HT1080 (cell line): ENCODE measurements at places on chromosomes 11 and 22. TPM values are rescaled to one million over a fixed set of nuclear protein-coding genes. Genes with fewer than 3 reads are reported as not detected.

IZUMO1R gene
- 0.11 TPM in 1 of 2 replicates, not detected in the other for total RNA-seq

IGF2 gene
- total RNA-seq: 0.24 TPM in 1 of 2 replicates, not detected in the other

GRCh38 chr11:134390706-134391569 lies 21.1 kb downstream of the B3GAT1 start:
- DNase-seq: no peak

- DNase-seq: no peak
These were observed 43.6 kb downstream of the UVRAG start for GRCh38 chr11:75858613-75859012.

GRCh38 chr11:42840176-42840829 lies 471.5 kb upstream of the API5 start:
- no peak for DNase-seq

GRCh38 chr11:31819621-31820437 lies 8.7 kb upstream of the PAX6 start:
- no peak for DNase-seq

DNA sequence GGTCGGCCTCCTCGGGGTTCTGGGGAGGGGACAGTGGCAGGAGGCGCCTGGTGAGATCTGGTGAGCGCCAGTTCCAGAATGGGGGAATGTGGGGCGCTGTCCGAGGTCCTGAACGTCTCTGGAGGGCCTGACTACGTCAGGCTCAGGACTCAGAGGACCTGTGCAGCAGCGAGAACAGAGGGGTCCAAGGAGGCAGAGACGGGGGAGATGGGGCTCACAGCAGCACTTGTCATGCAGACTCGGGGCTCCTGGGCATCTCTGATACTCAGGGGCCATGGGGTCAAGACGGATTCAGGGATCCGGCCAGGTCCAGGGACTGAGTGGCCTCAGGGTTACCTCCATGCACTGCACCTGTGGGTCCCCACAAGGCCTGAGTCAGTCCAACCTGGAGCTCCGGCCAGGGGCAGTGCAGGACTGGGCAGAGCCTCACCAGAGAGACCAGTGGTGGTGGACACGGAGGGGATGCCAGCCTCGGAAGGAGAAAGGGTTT lies 92.2 kb downstream of the BRD1 start:
- no peak for DNase-seq

GRCh38 chr11:97905101-97905500 lies 1115.6 kb upstream of the CNTN5 start:
- no peak for DNase-seq

DNA sequence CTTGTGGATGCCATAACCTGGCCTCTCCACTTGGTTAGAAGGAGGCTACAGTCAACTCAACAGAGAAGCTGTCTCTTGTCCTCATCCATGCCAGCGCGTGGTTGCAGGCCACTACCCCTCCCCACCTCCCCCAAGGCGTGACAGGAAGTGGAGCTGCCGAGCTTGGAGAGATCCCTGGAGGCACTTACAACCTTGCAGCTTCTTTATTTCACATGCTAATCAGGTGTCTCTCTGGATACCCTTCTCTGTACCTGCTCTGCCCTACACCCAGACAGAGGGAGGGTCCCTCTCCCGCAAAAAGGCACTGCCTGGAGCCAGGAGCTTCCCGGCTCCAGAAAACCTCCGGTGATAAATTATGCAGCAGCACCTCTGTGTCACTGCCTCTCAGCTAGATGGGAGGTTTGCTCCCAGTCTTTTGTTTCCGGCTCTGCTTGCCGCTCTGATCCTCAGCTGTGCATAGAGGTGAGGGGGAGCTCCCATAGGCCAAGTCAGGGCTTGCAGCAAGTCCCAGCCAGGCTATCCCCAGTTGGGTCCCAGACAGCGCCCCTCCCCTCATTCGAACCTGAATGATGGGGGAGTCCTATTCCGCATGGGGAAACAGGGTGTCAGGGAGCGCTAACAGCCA lies 5.7 kb downstream of the LRP4 start:
- DNase-seq: no peak

DNA sequence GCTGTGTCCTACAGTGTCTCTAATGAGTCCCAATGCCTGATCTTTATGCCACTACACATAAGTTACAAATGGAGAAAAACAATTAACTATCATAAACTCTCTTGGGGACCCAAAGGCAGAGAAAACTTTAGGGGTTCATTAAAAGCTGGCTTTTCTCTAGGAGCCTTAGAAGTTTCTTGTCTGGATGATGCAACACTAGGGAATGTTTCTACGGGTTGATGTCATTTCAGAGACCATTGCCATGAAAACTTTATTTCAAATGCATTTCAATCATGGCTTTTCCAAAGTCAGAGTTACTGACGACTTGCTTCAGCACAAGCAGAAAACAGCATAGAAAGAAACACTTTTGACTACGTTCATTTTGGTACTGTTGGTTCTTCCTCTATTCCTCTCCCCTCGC lies 8.5 kb upstream of the OR8B12 start:
- no peak for DNase-seq

GRCh38 chr11:89487016-89487415 lies 4.2 kb downstream of the NOX4 start:
- peak; percentile 22 for DNase-seq

DNA sequence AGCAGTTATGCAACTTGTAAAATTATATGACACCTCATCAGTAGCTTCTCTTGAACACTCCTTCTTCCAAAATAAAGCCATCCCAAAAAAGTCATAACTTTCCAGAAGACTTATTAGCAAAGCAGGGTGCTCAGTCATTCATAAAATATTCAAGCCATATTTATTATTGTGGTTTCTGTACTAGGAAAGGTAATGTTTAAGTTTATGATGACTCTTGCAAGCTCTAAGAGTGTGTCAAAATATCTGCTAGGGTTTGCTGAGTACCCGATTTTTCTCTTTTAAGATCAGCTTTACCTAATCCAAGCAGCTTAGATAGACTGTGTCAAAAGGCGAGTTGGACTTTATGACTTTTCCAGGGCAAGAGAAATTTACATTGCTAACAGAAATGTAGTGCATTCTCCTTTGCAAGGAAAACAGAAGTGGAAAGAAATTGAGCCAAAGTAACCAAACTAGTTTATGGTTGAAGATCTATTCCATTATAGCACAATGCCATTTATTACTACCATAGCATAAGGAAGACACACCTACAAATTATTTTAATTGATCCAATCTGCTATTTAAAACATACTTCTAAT lies 98.0 kb upstream of the SOX6 start:
- DNase-seq: no peak

GRCh38 chr22:31313366-31314147 lies 21.3 kb upstream of the PIK3IP1 start:
- peak; percentile 36 for DNase-seq

DNA sequence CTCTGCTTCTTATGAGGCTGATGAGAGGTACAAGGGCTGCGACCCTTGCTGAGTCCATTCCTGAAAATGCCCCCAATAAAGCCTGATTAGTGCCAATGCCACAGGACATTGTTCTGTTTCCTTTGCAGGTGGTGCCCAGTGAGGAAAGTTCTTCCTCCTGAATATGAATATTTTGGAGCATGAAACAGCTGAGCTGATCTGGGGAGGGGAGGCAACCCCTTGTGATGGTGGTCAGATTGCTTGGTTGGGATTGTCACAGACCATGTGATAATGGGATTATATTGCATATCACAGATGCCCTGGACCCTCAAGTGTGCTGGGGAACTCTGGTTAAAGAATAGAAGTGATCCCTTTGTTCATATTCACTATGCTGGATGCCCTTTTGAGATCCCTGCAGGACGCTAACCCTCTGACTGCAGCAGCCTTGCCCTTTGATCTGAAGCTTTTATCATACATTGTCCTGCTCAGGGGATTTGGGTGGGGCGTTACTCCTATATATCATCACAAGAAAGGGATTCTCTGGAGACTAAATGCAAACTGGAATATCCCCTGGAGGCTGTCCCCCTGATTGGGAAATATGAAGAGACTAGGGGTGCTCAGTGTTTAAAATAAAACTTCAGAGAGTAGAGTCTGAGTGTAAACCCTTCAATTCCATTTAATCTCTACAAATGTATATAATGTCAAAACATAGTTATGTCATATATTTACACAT lies 76.9 kb upstream of the TOP3B start:
- no peak for DNase-seq

DNA sequence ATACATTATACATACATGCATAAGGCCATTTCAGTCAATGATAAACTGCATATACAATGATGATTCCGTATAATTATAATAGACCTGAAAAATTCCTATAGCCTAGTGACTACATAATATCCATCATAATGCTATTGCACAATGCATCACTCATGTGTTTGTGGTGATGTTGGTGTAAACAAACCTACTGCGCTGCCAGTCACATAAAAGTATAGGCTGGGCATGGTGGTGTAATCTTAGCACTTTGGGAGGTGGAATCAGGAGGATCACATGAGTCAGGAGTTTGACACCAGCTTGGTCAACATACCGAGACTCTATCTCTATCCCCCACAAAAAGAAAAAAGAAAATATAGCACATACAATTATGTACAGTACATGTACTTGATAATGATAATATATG lies 163.7 kb upstream of the DDI1 start:
- DNase-seq: no peak

DNA sequence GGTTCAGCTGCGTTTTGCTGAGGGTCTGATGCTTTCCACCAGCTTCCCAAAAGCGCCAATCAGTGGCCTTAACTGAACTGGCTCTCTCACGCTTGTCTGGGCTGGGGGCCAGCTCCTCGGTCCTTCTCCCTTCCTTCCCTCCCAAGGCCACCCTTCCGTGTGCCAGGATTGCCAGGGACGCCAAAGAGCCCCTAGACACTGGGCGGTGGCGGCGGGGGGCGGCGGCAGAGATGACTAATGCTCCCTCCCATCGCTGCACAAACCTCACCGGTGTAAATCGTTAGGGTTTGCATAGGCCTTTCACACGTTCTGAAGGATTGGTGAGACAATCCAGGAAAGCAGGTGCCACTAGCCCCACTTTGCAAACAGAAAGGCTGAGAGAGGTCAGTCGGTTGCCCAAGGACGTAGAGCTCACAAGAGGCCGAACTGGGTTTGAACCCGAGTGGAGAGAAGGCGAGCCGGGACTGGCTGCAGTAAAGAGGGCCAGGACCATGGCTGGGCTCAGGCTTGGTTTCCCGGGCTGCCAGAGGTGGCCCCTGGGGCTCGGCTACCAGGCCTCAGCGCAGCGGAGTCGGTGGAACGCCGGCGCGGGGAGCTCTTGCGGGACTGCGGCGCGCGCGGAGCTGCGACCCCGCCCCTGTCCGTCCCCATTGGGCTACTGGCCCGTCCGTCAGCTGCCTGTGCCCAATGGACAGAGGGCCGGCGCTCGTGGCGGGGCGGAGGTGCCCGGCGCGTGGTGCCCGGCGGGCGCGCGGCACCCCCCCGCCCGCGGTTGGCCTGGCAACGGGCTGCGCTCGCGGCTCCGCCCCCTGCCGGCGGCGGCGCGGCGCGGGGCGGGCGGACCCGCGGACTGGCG lies 589 bp upstream of the GNAZ start:
- peak; percentile 66 for DNase-seq

DNA sequence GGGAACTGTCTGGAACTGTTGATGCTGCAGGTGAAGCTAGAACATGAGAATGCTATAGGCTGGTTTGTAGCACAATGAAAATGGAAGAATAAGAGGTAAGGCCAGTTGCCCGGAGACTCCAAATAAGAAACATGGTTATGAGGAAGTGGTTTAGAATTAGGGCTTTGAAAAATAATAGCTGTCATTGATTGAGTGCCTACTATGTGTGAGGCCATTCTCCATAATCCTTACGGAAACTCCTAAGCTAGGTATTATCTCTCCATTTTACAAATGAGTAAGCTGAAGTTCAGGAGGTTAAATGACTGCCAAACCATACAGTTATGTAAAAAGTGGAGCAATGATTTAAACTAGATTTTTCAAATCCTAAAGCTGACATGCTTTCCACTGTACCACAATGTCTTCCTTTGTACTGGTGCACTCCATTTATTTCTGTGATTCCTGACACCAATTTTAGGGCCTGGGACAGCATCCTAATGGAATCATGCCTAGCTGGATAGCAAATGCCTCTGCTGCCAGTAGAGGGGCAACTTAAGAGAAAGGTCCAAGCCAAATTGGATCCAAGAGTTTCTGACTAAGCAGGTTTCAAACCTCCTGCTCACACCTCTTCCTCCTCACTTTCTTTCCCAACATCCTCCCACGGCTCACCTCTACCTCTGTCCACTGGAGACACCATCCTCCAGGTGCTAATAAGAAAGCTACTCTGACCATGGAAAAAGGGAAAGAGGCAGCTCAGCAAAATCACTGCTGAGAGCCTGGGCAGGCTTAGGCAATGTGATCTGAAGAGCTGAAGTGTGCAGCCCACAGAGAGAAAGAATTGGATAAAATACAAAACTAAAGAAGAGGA lies 46.9 kb upstream of the PICALM start:
- no peak for DNase-seq

GRCh38 chr11:129543515-129544290 lies 168.1 kb downstream of the BARX2 start:
- no peak for DNase-seq

DNA sequence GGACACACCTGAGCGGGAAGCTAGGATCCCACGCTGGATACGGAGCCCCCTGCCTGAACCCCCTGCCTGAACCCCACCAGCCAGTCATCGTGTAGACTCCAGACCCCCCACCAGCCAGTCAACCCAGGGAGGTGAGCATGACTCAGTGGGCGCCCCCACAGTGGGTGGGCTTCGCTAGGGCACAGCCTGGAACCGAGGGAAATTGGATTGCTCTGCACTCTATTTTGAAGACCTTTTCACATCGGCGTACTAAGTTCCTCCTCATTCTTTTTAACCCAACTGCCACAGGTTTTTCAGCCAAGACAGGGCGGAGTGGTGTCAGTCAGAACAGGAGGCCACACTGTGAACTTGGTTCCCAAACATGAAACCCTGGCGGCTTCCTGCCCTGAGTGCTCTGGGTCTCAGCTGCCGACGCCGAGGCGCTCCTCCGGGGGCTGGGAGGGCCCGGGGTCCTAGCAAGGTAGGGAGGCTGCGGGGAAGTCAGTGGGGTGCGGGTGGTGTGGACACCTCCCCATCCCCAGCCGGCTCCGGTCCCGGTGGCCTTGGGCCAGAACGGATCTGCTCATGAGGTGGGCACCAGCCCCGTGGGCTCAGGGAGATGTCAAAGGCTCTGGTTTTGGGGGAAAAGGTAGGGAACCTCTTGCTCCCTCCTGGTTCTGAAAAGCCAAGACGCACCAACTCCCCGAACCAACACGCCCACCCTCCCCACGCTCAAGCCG lies 57.0 kb downstream of the BRD1 start:
- no peak for DNase-seq

DNA sequence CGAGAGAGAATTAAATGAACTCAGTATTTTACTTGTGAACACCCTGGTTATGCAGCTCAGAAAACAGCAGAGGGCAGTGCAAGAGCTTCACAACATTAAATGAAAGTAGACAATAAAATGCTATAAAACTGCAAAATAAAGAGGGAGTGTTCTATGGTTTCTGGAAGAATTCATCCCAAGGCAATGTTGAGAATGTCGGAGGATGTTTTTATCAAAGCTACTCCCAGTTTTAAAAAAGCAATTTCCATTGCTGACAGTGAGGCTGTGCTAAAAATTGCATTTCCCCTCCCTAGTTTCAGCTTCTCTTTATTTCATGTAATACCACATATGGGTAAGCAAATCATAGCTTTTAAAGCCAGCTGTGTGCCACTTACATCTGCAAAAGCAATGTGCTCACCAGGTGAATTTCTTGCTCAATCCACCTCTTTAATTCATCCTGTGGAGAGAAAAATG lies 296.8 kb downstream of the RAB38 start:
- DNase-seq: peak; percentile 41

- peak; percentile 89 for DNase-seq
These were observed 29.5 kb downstream of the CHEK2 start for GRCh38 chr22:28711820-28712777.
